Stimulated activated naive B cell treated with anti-CD40 and anti-IgM and Interleukin-4, amounts not matched to agents 10 μg/mL and 1 μg/mL and 100 μg/mL, for 72 hours (primary cell): ENCODE measurements at places on chromosomes 3 and 15.

GRCh38 chr3:29281344-29282241 is 722 bp downstream of the RBMS3 start:
- peak; percentile 34 for DNase-seq

DNA sequence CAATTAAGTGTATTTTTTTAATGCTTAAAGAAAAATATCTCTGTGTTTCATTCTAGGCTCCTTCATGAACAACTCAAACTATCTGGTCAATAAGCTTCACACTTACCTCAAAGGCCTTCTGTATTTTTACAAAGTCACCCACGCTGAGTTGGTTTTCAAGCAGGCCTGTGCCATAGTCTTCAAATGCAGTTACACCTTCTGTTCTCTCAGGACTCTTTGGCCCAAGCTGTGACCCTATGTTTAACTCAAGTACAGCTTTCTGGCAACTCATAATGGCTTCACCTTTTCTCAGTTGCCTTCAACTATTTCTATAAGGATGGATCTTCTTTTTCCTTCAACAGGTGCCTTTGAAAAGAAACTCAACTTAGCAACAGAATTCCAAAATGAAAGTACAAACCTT is 587 bp downstream of the WDR49 start:
- no peak for DNase-seq

- no peak for DNase-seq
Observed at GRCh38 chr3:2838546-2839157, 271.5 kb downstream of the IL5RA start.

DNA sequence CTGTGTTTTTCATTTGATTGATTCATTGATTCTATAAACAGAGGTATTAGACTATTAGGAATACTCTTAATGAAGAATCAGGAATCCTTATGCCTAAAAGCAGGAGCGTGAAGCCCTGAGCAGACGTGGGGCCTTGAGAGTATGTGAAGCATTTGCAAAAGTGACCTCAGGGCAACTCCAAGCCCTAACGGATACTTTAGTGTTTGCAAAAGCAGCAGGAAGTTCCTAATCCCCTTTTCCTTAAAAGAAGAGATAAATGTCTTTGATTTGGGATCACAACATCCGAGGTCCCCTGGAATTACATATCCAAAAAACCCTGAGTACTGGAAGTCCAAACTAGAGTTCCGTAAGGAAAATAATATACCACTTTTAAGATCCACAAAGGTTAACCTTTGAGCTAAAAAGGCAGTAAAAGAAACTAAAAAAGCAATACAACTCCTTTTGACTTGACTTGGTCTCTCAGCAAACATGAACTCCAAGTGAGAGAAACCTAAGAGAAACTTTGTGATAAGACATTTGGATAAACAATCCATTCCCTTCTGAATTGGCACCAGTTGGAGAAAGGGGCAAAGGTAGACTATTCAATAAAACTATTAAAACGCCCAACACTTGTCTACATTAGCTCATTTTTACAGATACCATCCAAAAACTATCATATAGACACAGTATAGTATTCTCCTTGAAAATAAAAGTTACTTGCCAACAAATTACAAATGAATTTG is 27.4 kb downstream of the PRTG start:
- DNase-seq = no peak

GRCh38 chr15:40047415-40048210 is 8.6 kb upstream of the SRP14 start:
- DNase-seq = peak; percentile 76

DNA sequence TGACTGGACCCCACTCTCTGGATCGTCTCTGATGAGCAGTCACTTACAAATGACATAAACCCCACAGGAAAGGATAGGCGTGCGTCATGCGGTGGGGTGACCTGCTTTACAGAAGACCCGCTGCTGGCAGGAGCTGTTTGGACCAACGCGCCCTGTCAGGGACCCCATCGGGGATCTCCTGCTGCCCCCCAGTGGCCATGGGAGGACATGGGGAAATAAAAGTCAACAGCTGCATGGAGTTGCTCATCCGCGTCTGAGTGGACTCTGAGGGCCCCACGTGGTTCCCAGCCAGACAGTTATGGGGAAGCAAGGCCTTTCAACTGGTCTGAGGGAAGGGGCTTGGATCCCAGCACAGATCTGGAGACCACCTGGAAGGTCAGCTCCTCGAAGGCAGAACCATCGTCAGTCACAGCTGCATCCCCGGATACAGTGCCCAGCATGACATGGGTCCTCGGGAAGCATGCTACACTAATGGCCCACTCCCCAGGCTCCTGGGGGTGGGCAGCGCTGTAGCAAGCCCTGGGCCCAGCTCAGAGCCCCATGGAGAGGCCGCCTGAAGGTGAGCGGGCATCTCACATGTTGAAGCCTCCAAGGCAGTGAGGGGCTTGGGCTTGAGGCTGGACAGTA is 32.1 kb downstream of the PTH1R start:
- peak; percentile 78 for DNase-seq
